ENCODE measurements at places on chromosomes 1 and 21.
A peak's percentile ranks its signal among the peaks of the same experiment; 100 is the strongest.

- DNase-seq = no peak
Observed at GRCh38 chr1:94540440-94541245, 916 bp downstream of the F3 start.

DNA sequence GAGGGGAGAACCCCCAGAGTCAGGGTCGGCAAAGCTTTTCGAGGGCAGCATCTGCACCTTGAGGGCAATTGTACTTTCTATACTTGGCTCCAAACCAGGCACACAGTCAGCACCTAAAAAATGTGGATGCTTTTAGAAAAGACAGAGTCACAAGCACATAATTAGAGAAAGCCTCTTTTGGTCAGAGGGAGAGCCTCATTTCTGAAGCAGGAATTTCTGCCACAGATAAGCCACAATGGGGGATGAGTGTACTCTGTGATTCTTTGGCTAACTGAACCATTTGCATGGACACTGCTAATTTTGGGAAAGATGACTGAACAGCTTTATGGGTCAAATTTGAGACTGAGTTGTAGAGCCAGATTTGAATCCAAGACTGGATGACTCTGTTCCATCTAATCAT, 635.7 kb downstream of the KIF26B start:
- no peak for DNase-seq

GRCh38 chr1:94382201-94382600, 36.0 kb upstream of the ABCD3 start:
- DNase-seq = no peak

DNA sequence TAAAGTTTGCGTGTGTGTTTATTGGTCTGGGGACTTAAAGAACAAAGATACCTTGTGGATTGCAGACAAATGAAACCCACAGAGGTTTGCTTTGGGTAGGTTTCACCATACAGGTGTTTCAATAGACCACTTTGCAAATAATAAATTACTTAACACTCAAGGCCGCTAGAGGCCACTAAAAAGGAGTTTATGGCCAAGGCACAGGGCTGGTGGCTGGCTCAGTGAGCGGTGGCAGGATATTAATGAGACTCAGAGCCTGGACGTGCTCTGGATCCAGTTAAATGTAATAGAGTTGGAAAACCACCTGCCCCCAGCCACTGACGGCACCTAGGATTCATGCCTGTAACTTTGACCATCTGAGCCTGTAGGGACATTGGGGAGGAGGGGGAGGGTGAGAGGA, 44.5 kb downstream of the LRRC38 start:
- DNase-seq = no peak

GRCh38 chr1:109319114-109319513, 12.3 kb upstream of the MYBPHL start:
- DNase-seq = no peak

DNA sequence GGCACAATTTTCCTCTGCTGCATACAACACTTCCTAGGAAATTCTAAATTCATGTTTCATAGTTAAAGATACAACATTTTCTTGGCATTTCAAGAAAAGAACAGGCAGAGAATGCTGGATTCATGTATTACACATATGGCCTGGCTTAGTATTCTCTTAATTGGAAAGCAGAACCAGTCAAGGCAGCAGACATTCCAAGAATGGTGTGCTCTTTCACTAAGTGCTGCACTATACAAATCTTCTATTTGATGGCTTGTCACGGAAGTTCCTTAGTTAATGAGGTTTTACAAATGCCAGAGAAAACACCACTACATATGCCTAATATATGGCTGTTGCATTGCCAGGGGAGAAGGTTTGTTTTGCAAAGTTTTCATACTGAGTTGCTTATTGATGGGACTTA, 80.8 kb upstream of the DYNLT5 start:
- DNase-seq = no peak

- no peak for DNase-seq
Observed at GRCh38 chr1:39094685-39095084, 68.5 kb downstream of the NDUFS5 start.

GRCh38 chr1:154608397-154609270, 648 bp upstream of the ADAR start:
- peak; percentile 22 for DNase-seq

DNA sequence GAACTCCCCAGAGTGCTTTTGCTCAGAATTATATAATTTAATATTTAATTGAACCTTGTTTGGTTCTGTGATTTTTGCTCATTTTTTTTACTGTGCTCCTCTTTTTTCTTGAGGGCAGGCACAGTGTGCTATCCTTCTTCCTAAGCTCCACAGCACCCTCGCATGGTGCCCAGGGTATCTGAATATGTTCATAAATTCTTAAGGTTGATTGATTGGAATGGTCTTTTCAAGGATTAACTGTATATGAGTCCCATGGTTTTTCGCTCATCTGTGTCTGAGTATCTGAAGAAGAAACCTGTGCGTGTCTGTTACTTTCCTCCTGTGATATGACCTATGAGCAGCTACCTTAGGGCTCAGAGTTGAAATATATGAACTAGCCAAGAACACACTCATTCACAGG, 393.7 kb downstream of the HLX start:
- DNase-seq = no peak

- peak; percentile 48 for DNase-seq
Observed at GRCh38 chr1:1020415-1021009, 592 bp downstream of the AGRN start.

Measured in CD4-positive, alpha-beta T cell (primary cell).